Skin of body (tissue), 3 donors: ENCODE measurements at places on chromosomes 6 and 20. TPM values are rescaled to one million over a fixed set of nuclear protein-coding genes. Genes with fewer than 3 reads are reported as not detected.
A peak's percentile ranks its signal among the peaks of the same experiment; 100 is the strongest.

- no peak for DNase-seq
These were observed 109.8 kb downstream of the CHD6 start for GRCh38 chr20:41508335-41508734.

DNA sequence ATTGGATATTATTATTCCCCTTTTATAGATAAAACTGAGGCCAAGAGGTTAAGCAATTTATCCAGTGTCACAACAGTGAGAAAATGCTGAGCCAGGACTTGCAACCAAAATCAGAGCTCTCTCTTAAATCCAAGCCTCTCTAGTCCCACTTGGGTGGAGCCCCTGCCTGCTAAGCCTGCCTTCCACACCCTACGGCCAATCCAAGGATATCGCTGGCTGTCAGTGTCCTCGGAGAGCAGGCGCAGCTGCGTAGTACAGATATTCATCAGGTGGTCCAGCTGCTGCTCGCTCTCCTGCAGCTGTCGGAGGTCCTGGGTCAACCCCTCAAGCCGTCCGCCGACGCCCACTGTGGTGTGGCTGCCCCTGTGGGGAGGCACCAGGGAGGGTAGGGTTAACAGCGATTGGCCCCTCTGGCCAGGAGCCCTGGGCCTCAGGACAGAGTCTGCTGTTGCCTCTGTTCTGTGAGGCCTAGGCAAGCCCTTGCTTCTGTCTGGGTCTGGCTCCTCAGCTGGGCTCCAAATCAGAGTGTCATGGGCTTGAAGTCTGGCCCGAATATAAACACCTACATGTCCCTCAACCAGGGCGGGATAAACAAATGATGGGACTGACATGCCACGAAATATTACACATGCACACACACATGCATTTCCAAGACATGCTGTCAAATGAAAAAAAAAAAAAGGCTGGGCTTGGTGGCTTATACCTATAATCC, 3.9 kb upstream of the NECAB3 start:
- peak; percentile 19 for DNase-seq

DNA sequence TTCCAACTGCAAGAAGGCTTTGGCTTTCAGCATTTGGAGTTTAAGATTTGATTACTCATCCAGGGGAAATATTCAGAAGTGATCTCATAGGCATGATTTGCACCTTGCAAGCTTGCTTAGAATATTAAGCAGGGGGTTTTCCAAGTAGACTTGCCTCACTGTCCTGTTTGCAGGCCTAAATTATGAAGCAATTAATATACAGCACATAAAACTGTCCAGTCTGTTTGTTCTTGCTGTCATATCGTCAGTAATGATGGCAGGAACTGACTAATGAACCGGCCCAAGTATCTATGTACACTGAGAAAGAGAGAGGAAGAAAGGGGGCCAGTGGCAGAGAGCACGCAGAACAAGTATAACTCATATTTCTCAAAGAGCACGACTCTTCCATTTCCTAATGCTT, 212.5 kb upstream of the SUPT3H start:
- no peak for DNase-seq

- no peak for DNase-seq
These were observed 21.6 kb downstream of the SERINC3 start for GRCh38 chr20:44500221-44500620.

Gene PMEPA1
- total RNA-seq, result 11.7 TPM

Gene ECI2
- 53.9 TPM for total RNA-seq

Gene OPRM1
- not detected for total RNA-seq

GRCh38 chr20:16951876-16952275, 203.7 kb downstream of the OTOR start:
- DNase-seq, result no peak

- DNase-seq, result no peak
These were observed 455.7 kb downstream of the CD83 start for GRCh38 chr6:14573267-14573666.

GRCh38 chr6:134420614-134421181, 102.8 kb upstream of the SGK1 start:
- DNase-seq, result no peak

DNA sequence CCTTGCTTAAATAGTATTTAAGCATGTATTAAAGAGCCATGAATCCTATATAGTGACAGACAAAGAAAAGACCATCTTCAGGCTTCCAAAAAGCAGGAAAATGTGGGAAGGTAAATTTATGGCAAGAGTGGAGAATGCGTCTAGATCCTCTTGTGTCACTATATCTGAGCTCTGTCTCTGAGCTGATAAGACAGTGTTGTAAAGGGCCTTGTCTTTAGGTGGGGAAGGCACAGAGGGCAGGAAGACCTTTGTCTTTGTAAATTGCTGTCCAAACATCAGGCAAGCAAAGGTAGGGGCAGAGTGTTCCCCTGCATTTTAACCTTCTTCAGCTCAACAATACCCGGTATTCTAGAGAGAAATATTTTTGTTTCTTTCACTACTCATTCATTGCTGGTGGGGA, 33.9 kb upstream of the MBOAT1 start:
- no peak for DNase-seq

DNA sequence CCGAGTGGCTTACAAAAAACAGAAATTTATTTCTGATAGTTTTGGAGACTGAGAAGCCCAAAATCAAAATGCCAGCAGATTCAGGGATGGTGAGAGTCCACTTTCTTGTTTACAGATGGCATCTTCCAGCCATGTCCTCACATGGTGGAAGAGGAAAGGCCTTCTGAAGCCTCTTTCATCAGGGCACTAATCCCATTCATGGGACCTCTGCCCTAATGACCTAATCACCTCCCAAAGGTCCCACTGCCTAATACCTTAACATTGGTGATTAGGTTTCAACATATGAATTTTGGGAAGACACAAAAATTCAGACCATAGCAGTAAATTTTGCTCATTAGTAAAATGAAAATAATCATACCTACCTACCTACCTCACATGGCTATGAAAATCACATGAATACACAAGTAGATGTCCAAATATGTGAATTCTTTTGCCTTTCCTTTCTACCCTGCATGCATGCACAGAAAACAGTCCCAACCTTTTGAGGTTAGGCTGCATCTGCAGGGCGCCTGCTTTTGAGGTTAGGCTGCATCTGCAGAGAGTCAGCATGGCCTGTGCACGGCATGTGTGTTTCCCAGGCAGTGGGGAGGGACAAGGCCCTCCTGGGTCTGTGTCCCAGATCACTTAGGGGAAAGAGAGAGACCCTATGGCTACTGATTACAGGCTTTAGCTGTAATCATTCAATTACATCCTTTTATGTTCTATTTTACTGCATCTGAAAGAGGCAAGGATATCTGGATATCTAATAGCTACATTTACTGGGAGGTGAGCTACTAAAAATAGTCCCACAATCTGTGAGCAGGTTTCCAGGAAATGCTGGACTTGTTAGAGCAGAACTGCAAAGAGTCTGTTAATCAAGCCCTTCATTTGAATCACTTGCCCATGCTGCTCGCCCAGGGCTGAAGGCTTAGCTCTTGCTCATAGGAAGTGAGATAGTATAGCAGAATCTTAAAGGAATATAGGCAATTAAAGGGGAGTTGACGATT, 497.7 kb upstream of the MARCKS start:
- DNase-seq, result no peak

- DNase-seq, result no peak
These were observed 66.3 kb downstream of the PPP1R3G start for GRCh38 chr6:5151360-5151954.

GRCh38 chr6:86251106-86251505, 608.4 kb upstream of the SYNCRIP start:
- no peak for DNase-seq

GRCh38 chr6:133504761-133505160, 263.6 kb downstream of the EYA4 start:
- DNase-seq, result no peak

GRCh38 chr20:10404959-10405530, 29.0 kb downstream of the MKKS start:
- DNase-seq, result no peak

DNA sequence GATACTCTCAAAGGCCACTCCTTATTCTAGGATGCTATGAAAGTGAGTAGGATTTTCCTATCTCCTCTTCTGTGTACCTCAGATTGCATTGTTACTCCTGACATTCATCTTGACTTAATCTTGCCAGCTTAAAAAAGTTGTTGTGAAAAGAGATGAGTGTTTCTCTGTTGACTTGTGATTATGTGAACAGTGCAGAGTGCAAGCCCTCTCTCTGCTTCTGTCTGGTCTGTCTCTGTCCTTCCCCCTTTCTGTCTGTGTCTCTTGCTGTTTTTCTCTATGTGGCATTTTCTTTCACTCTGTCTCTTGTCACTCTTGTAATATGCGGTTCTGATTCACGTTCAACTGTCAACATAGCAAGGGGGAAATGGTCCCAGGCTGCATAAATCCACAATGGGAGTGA, 306.6 kb downstream of the FARS2 start:
- DNase-seq, result no peak

DNA sequence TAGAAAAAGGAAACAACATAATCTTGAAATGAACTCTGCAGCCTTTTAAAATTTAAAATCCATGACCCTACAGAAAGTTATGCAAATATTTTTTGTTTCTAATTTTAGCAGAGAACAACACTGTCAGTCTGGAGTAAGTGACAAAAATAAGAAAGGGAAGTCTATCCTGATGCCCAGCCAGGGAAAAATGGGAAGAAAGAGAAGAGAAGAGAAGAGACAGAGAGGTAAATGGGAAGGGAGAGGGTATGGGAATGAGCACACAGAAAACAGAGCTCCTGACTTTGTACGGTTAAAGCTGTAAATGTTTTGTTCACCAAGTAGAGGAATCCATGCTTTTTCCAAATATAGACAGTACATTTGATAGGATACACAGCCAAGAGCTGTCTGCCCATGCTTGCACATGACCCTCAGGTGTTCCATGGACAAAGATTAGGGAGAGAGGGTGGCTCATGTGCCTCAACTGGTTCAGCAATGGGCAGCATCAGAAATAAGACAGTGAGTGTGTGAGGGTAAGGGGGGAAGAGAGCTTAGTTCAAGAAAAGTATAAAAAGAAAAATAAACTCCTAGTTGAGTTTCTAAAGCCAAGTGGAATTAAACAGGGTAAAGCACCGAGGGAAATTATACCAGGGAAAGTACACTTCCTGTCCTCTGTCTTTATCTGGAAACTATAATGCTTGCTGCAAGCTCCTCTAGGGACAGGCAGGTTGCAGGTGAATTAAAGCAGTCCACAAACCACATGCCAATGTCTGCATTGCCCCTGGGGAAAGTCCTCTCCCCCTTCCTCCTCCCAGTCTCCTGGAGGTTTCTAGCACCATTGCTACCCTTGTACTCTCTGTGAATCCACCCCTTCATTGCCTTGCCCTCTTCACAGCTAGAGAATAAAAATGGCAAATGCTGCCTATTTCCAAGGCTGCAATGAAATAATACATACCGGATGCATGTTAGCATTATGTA, 30.0 kb downstream of the MAP3K5 start:
- no peak for DNase-seq

Gene CCDC170
- total RNA-seq, result 1.9 TPM
